ENCODE measurements at places on chromosomes 5 and 9. TPM values are rescaled to one million over a fixed set of nuclear protein-coding genes. Genes with fewer than 3 reads are reported as not detected.
A peak's percentile ranks its signal among the peaks of the same experiment; 100 is the strongest.

Gene TPPP
- total RNA-seq = 60.5 TPM

Gene SLC4A9
- total RNA-seq = 0.38 TPM

Gene TLN1
- 262 TPM for total RNA-seq

DNA sequence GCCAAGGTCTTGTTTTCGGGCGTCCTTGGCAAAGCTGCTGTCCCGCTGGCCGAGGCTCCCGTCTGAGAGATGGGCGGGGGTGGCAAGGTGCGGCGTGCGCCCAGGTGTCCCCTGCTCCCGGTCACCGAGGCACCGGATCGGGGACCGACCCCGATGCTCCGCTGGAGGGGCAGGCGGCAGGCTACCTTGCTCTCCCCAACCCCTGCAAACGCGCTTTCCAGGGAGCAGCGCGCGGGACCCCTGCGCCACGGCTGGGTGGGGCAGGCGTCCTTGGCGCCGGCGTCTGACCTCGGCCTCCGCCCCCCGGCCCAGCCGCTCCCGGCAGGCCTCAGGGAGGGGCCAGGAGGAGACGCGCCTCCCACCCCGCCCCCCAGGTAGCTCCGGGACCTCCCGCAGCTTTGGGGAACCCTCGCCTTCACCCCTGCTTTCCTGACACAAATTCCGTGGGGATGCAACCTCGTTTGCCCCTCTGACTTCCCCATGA lies 551 bp downstream of the N4BP3 start:
- H3K4me3 ChIP-seq = peak overlapping the region; percentile 55
- H3K36me3 ChIP-seq = no peaks in the 10 kb centered on the region
- no peak for DNase-seq
- peaks cover 18% of the 10 kb centered on the region for H3K4me1 ChIP-seq
- H3K27me3 ChIP-seq = peaks cover 13% of the 10 kb centered on the region
- no peak overlapping the region for H3K27ac ChIP-seq

DNA sequence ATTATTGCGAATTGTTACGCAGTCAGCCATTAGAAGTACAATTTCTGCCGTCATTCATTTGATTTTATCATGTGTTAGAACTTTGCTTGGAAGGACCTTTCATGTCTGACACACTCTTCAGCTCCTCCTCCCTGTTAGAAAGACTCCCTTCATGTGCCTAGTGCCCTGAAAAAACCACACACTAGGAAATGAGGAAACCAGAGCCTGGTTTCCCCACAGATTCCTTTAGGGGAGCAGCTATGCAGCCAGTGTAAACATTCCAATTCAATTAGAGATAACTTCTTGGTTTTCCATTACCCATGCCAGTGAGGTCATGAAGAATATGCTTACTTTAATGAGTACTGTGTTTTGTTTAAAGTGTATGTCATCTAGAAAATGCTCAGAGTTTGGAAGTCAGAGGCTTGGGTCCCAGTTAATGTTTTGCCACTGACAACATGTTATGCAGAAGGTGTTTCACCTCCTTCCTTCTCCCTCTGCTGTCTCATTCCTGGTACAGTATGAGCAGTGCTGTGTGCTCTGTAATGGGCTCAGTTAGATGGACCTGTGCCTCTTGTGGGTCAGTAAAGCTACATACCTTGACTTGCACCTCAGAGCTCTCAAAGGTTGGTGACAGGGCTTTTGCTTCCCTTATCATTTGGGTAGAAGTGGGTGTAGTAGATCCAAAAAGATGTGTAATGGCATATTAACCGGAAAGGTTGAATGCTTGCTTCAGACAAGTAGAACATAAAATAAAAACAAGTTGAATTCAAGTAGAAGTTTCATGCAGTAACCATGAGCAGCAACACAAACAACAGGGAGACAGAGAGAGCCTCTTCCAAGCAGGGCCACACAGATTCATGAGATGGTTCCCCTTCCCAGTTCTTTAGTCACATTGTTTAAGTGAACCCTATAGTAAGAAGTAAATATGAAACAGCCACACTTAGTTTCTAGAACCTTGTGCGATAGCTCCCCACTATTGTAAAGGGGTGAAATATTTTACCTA lies 52.6 kb upstream of the TNFAIP8 start:
- no peak overlapping the region for H3K4me3 ChIP-seq
- peak overlapping the region; percentile 39 for H3K27ac ChIP-seq
- no peak for DNase-seq
- H3K4me1 ChIP-seq = peaks cover 23% of the 10 kb centered on the region
- H3K27me3 ChIP-seq = no peaks in the 10 kb centered on the region

- peaks cover 10% of the 10 kb centered on the region for H3K4me1 ChIP-seq
- no peaks in the 10 kb centered on the region for H3K36me3 ChIP-seq
- DNase-seq = no peak
- peaks cover 5% of the 10 kb centered on the region for H3K27me3 ChIP-seq
- H3K27ac ChIP-seq = peak overlapping the region; percentile 59
Measured at GRCh38 chr9:86945728-86946200, 1.5 kb downstream of the GAS1 start.

GRCh38 chr9:1462626-1463308 lies 412.6 kb downstream of the DMRT2 start:
- H3K27me3 ChIP-seq = no peaks in the 10 kb centered on the region
- no peak overlapping the region for H3K4me3 ChIP-seq
- no peak overlapping the region for H3K27ac ChIP-seq
- no peak for DNase-seq

DNA sequence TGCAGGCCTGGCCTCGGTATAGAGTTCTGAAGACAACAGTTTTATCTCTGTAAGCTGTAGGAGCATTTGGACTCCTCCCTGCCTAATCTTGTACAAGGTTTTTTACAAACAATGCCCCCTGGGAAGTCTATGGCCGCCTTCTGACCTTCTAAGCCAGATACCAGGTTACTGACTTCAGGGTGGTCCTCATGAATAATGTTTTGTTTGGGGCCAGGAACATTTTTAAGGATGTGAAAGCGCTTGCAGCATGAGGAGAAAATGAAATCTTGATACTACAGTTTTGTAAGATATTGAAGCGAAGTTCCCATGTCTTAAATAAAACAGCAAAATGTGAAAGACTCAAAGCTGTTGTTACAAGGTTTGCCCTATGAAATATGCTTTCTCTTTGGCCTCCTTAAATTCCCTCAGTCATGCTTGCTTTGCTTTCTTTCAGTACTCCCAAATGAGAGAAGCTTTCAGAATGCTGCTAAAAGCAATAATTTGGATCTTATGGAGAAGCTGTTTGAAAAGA lies 5.2 kb downstream of the ANKDD1B start:
- DNase-seq = no peak
- H3K36me3 ChIP-seq = no peaks in the 10 kb centered on the region
- no peaks in the 10 kb centered on the region for H3K27me3 ChIP-seq
- no peak overlapping the region for H3K4me3 ChIP-seq
- H3K27ac ChIP-seq = no peak overlapping the region
- no peaks in the 10 kb centered on the region for H3K4me1 ChIP-seq
